ENCODE measurements at places on chromosomes 3 and 15.

DNA sequence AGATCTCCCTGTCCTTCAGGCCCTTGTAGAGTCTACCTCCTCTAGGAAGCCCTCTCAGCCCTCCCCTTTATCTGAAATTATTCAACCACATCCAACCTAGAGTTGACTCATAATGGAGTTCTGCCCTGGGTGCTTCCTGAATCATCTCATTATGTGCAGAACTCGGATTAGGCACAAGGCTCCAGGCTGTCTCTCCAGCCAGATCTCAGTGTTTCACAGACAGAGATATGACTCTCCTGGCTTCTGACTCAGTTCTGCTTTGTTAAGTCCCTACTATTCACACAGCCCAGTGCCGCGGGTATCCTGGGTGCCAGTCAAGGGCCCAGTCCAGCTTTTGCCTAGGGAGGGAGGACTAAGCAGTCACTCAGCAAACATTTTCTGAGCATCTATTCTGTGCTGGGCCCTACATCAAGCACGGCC is 9.3 kb downstream of the STRA6 start:
- no peak for DNase-seq

DNA sequence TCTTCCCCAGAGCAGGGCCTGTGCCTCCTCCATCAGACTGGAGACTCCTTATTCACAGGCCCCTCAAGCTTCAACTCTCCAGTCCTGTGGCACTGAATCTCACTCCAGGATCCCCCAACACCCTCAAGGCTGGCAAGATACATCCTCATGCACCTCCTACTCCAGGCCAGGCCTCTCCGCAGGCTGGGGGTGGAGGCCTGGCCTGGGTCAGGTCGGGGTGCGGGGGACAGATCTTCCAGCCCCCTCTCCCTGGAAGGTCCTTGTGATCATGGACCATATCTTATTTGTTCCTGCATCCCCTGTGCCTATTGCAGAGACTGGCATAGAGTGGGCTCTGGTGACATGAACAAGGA is 147.3 kb downstream of the SMAD6 start:
- DNase-seq, result no peak

DNA sequence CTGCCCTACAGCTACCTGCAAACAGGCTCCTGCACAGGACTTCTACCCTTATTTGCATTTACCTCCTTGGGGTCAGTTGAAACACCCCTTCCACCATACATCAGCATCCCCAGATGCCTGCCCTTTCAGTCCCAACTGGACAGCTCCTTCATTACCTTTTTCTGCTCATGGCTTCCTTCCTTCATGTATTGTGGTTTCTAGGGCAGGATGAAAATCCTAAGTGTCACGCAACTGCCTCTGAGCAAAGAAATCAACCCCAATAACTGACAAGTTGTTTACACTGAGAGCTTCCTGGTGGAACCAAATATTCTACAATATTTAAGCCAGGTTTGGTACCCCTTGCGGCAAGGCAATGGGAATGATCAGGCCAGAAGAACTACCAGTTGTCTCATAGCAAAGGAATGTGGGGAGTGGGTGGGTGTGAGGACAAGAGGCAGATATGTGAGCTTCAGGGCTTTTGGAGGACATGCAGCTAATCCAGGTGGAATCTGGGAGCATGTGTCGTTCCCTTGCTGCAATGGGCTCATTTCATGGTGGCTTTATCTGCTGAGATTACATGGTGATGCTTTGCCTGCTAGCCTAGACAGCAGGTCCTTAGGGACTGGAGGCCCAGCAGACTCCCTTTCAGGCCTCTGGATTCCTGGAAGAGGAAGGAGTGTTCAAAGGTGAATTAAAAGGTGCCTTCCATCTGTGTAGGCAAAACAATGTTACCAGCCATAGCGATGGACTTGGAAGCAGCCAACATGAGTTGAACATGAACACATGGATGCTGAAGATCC is 34.9 kb downstream of the PPCDC start:
- peak; percentile 12 for DNase-seq

DNA sequence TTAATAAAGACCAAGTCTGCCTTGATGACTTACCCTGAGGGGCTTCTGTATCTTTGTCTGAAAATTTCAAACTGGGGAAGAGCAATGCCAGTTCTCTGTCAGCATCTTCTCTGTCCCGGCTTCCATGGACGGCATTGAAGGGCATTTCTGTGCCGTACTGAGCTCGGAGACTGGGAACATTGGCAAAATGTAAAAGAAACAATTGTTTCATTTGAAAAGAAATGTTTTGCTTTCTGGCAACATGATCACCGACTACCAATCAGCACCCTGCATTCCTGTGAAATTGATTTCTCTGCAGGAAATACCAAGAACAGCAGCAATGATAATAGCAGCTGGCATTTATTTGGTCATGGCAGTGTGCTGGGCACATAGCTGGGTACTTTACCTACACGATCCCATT is 26.2 kb downstream of the NME9 start:
- no peak for DNase-seq

GRCh38 chr3:50194128-50194902 is 2.9 kb downstream of the GNAT1 start:
- peak; percentile 80 for DNase-seq

DNA sequence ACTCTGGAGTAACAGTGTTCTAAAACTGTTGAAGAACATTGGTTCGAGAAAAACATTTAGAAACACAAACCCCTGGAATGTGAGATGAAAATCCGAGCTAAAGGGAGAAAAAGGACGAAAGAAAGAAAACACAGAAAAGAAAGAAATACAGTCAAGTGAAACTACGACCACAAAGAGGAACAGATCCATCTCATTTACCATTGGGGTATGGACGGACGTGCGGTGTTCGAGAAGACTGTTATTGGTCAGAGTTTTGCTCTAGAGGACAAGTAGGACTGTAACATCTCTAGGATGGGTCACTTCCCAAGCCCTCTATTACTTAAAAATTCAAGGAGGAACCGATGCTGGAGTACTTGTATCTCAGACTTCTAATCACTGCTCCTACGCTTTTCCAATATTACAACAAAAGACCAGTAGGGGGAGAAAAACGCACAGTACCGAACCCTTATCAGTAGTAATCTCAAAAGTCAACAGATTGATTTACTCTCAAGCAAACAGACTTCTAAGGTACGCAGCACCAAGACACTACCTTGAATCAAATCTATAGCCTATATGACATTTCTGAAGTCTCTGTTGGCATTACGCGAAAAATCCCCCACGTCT is 1.1 kb upstream of the PIK3CA start:
- DNase-seq, result peak; percentile 17

Data from activated CD4-positive, alpha-beta memory T cell treated with anti-CD3 and anti-CD28 coated beads, Interleukin-2, amount 10 ng/mL, durations not matched to agents 7 days and 5 days (primary cell).